ENCODE measurements at places on chromosomes 2 and 18.

DNA sequence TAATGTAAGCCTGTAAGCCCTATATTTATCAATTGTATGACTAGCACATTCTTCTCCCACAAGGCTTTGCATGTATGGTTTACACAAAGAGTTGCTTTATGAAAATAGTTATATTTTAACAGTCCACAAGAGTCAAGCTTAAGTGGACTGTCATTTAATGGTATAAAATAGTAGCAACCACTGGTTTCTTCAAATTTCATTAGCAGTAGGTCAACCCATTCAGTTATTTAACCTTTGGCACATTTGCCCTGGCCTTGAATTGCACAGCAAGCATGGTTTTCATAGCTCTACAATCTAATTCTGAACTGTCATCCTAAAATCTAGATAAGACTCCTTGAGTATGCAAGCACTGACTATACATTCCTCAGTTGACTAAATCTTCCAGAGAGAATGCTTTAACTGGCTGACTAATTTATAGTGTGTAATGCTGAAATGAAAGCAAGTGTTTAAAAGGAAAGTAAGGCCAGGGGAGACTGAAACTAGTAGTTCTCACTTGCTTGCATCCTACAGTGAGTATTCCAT, 1.8 kb downstream of the DPP4 start:
- no peak for DNase-seq

GRCh38 chr18:44712025-44712424, 31.3 kb downstream of the SETBP1 start:
- no peak for DNase-seq

DNA sequence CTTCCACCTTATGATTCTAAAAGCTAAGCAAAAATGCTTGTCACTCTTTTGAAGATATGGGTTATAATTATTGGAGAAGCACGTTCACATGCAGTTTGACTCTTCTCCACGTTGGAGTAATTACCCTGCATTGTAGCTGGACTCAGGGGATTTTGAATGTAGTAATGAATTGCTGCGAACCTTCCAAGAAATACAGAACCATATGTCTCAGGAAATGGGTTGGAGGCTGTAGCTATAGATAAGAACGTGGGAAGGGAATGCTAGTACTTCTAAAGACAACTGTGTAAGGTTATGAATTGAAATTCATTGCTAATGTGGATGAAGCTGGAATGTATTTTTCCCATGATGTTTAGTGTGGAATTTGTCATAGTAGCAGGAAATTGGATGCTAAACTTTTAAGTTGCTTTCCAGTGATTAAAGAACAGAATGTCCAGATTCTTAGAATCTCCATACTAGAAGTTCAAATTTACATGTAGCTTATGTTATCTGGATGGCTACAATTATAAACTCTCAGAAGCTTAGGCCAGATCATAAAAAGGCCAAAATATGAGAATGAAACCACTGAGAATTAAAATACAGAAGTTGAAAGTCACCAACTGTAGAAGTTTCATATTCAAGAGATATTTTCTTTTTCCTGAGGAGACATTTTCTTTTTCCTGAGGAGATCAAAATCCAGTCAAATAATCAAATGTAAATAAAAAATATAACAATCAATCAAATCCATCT, 27.3 kb upstream of the SPOPL start:
- no peak for DNase-seq

GRCh38 chr2:84891355-84892010, 10.6 kb upstream of the TRABD2A start:
- DNase-seq, result no peak

GRCh38 chr18:40094441-40094840, 1860.6 kb upstream of the PIK3C3 start:
- DNase-seq, result no peak

- DNase-seq, result no peak
Observed at GRCh38 chr2:58341047-58341446, 99.9 kb upstream of the FANCL start.

GRCh38 chr18:13471198-13471845, 252.8 kb downstream of the LDLRAD4 start:
- no peak for DNase-seq

GRCh38 chr2:53913721-53914120, 54.0 kb upstream of the GPR75 start:
- DNase-seq, result no peak

- DNase-seq, result no peak
Observed at GRCh38 chr18:2958819-2959298, 54.1 kb downstream of the LPIN2 start.

GRCh38 chr2:96315400-96316071, 9.6 kb upstream of the ITPRIPL1 start:
- no peak for DNase-seq

DNA sequence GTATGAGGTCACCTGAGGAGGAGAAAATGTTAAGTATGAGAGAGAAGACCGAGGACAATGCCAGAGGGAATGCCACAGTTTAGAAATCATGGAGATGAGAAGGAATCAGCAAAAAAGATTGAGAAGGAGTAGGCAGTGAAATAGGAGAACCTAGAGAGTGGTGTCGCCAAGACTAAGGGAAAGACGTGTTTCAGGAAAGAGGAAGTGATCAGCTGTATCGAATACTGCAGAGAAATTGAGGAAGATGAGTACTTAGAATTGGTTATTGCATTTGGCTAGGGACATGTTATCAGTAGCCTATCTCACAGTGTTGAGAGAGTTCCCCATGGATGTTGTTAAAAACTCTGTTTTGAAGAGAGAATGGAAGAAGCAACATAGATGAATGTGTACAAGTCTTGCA, 112.3 kb downstream of the GALNT1 start:
- DNase-seq, result no peak

- peak; percentile 59 for DNase-seq
Observed at GRCh38 chr2:20582600-20583221, 68.2 kb downstream of the HS1BP3 start.

GRCh38 chr2:129777146-129777545, 202.3 kb upstream of the RAB6C start:
- DNase-seq, result no peak

DNA sequence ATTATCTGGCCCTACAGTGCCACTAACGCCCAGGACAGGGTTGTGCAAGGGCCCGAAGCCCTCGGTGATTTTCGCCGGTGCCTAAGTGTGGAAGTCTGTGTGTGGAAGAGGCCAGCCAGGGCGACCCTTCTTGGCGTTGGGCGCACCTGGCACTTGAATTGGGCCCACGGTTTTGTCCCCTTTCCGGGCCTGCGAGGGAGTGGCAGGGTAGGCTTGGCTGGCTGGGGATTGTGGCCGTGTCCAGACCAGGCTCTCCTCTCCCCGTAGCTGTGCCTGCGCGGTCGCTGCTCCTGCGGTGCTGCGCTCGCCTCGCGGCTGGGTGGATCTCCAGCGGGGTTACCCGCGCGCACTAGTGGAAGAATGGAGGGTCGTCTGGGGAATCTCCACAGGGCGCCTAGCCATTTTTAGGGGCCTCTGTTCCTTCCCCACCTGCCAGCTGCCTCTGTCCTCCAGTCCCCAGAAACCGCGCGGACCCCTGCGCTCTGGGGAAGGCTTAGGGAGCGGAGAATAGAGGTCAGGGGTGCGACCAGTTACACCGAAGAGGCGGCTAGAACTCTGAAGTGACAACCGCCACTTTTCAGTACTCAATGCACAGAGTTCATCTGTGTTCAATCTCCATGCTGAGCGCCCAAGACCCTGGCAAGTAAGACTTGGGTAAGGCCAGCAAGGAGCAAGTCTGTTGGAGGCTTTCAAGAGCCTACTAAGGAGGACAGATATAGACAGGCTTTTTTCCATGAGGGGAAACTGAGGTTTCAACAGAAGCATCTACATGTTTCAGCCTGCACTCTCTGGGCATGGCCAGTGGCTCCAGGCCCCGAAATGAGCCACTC, 16.0 kb downstream of the EVX2 start:
- no peak for DNase-seq

DNA sequence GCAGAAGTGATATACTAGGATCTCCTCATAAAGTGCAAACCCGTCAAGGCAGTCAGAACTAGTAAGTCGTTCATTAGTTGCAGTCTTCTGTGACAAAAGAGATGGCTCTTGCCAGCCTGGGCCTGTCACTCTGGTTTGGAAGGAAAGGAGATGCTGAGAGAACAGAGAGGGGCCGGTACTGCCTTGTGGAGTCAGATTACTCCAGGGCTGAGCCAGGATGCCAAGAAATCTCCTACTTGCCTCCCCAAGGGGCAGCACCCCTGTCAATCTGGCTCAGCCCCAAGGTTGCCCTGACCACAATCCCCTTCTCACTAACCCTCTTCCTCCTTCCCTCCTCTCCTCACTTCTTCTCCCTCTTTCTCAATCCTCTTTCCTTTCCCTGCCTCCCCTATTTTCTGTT, 62.9 kb upstream of the ASPRV1 start:
- DNase-seq, result no peak

- no peak for DNase-seq
Observed at GRCh38 chr2:239279508-239280295, 121.1 kb downstream of the HDAC4 start.

GRCh38 chr2:63789338-63790020, 52.2 kb upstream of the UGP2 start:
- DNase-seq, result no peak

DNA sequence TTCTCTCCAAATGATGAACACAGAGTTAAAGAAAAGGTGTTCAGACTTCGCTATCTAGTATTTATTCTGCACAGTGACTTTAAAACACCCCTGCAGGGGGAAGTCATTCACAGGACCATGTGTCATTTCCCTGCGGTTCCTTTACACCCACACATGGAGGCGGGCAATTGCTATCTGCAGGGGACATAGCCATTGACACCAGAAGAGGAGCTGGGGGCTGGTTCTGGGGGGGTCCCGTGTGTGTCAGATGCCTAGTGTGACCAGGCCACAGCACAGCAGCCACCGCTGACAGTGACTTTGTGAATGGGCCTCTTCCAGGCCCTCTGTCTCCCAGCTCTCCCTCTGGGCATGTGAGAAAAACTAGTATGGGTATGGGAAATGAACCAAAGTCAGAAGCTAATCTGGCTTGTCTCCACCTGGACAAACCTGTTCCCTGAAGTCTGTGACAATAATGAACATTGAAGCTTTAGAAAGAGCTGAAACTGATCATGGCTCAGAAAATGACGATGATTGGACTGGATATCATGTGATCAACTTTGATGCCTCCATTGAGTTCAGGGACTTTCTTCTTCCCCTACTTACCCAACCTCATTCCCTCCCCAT, 7.5 kb upstream of the GBX2 start:
- DNase-seq, result no peak

- no peak for DNase-seq
Observed at GRCh38 chr18:61766266-61766884, 126.4 kb downstream of the RNF152 start.

DNA sequence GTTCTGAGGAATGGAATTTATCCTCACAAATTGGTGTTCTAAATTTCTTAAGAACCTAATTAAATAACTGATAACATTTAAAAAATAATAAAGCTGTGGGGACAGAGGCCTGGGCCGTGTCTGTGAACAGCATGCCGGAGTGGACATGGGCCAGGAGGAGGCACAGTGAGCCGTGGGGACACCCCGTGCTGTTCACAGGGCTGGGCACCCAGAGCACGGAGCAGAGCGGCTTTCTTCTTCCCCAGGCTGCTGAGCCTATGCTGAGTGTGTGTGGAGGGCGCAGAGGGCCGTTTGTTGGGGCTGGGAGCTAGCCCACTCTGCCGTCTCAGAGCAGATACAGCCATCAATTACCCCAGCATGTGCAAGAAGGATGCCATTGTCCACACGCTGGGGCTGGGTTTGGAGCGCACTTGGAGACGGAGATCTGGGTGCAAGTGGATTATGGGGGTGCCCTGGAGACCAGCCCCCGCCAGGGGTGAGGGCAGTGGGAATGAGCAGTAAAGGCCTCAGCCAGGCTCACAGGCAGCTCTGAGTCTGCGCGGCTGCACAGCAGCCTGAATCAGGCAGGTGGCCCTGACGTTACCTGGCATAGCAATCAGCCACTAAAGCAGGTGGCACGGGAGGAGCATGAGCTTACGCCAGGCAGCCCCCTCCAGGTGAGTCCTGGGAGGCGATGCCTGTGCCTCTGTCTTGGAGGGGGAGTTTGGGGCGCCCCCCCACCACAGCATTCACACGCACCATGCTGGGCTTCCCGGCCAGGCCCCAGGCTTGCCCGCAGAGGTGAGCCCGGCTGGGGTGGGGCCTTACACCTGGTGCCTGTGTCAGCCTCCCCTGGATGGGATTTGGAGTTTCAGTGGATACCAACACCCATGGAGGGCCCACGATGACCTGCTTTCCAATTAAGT, 52.1 kb upstream of the SLC66A3 start:
- no peak for DNase-seq

DNA sequence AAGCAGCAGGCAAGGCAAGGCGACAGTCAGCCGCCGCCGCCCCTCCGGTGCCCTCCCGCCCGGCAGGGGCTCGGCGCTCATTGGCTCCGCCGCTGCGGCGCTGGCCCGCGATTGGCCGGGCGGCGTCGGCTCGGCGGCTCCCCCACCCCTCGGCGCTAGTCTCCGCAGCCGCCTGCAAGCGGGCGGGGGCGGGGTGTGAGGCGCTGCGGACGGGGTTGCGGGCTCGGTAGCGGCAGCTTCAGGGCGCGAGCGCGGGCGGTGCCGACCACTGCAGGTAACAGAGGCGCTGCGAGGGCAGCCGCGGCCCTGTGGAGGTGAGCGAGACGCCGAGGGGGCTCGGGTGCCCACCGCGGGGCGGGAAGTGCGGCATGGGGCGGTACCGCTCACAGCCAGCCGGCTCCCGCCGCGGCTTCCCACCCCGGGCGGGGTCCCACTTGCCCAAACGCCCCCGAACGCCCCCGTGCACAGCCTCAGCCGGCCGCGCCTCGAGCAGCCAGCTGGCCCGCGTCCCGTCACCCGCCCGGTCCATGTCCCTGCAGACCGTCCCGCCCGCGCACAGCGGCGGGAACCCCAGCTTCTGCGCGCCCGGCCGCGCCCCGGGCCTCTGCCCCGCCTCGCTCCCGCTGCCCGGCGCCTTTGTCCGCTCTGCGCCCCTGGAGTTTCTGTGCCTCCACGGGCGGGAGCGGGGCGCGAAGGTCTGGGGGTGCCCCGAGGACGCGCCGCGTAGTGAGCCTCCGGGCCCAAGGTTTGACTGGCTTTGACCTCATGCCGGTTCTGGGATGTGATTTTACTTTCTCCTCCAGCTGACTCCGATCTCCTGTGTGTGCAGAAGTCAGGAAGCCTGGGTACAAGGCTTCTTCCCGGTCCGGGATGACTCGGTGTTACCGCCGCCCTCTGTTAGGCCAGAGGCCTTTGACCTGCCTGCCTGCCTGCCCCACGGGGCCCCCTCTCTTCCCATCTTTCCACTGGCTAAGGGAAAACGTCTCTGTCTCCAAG, at the start of gene SANBR:
Gene SANBR, plus strand, starts transcription at position 158 of the 996 bp plus-strand sequence. CDS start 4,480 bp downstream, outside the sequence.
- peak; percentile 88 for DNase-seq

DNA sequence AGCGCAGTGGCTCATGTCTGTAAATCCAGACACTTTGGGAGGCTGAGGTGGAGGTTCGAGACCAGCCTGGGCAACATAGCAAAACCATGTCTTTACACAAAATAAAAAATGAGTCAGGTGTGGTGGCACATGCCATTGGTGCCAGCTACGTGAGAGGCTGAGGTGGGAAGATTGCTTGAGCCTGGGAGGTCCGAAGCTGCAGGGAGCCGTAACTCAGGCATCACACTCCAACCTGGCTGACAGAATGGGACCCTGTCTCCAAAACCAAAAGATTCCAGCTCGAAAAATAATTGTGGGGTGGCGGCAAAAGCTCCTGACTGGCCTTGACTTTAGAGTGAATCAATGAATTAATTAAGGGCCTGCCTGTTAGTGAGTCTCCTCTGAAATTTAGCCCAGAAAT, 1.2 kb upstream of the ALPP start:
- DNase-seq, result no peak

GRCh38 chr2:189517847-189518535, 62.6 kb downstream of the SLC40A1 start:
- DNase-seq, result no peak
